Omental fat pad (tissue), 4 donors: ENCODE measurements at places on chromosomes 6 and 20. TPM values are rescaled to one million over a fixed set of nuclear protein-coding genes. Genes with fewer than 3 reads are reported as not detected.

SLC22A16 gene
- not detected for total RNA-seq

CYP21A2 gene
- 0.63 TPM for total RNA-seq

TBC1D7 gene
- total RNA-seq: 11.3 TPM

MUC22 gene
- total RNA-seq: not detected

RIPOR3 gene
- 81.8 TPM for total RNA-seq
